ENCODE measurements at places on chromosomes 12 and 14.

GRCh38 chr12:121590476-121591143 is 9.8 kb upstream of the KDM2B start:
- DNase-seq = no peak

DNA sequence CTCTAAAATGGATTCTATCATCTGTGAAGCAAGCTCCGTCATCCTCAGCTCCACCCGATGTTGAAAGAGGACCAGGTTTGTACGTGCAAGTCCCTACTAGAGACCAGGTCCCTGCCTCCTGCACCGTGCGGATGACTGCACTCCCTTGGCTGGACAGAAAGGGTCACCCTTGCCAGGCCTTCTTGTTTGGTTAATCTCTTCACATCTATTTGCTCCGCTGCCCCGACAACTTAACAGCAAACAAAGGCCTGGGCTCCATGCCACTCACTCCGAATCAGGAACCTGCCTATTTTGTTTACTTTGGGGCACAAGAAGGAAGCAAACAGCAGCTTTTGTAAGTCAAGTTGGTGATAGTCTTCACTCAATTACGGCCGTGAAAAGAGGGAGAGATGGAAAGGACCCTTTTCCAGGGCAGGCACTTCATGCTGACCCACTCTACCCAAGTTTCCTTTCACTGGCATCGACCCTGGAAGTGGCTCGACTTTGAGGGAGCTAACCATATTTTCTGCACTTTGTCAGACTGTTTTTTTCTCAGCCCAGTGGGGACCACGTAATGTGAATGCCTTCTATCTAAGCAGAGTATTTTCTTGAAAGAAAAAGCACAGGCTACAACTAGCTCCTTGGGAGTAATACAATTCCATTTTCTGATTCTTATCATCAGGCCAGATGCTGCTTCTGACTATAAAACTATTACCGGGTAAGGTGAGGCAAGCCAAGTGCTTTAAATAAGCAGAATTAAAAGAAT is 202.6 kb downstream of the FOXN3 start:
- DNase-seq = no peak

DNA sequence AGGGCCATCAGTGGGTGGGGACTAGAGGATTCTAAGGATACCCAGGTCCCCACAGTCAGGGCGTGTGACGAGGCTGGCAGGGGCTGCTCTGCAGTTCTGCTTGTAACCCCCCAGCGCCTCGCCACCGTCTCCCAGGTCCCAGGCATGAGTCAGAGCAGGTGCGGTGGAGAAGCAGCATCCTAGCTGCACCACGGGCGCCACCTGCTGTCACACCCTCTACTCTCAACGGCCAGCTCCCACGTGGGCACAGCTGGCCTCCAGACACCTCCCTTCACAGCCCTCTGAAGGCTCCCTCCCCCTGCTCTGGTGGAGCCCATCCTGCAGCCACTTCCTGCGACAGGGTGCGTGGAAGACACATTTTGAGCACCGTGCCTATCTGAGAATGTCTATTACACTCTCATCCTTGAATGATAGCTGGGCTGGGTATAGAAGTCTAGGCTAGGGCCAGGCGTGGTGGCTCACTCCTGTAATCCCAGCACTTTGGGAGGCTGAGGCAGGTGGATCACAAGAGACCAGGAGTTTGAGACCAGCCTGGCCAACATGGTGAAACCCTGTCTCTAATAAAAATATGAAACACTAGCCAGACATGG is 6.9 kb upstream of the NUDT14 start:
- no peak for DNase-seq

DNA sequence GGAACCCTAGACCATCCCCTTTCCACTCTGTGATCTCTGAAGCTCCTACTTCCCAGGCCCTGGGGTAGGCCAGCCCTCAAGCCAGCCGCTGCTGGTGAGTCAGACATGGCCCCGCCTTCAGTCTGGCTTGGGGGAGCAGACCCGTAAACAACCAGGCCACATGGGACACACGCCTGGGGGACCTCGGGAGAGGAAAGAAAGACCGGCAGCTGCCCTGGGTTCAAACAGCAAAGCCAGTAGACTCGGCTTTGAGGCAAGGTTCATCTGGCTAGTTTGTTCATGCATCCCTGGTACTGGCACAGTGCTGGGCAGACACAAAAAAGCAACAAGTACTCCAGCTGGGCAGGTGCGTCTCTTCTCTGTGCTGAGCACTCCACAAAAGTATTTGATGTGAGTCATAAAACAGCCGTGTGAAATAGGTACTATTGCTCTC is 101.9 kb downstream of the SETD3 start:
- no peak for DNase-seq

DNA sequence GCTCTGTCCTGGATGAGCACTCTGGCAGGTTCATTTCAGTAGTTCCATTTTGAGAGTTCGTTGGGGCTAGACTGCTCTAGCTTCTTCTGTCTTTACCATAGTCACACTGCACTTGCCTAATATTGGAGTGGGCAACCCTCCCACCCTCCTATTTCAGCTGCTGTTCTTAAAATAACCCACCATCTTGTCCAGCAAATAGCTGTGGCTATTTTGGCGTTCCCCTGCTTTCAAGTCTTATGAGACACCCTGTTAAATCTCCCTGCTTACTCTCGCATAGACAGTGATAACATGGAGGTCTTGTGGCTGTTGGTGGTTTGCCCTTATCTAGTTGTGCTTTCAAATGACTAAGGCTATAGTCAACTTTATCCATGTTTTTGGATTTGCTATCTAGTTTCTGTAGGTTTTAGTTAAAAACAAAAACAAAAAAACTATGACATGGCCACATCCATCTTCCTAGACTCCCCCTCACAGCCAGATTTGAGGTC is 65.5 kb downstream of the LRP6 start:
- no peak for DNase-seq

- no peak for DNase-seq
Measured at GRCh38 chr14:88791629-88792472, 902 bp downstream of the EML5 start.

- no peak for DNase-seq
Measured at GRCh38 chr12:3493859-3494176, 2.8 kb downstream of the PRMT8 start.
